T-cell (primary cell): ENCODE measurements at places on chromosomes 1 and 21.

DNA sequence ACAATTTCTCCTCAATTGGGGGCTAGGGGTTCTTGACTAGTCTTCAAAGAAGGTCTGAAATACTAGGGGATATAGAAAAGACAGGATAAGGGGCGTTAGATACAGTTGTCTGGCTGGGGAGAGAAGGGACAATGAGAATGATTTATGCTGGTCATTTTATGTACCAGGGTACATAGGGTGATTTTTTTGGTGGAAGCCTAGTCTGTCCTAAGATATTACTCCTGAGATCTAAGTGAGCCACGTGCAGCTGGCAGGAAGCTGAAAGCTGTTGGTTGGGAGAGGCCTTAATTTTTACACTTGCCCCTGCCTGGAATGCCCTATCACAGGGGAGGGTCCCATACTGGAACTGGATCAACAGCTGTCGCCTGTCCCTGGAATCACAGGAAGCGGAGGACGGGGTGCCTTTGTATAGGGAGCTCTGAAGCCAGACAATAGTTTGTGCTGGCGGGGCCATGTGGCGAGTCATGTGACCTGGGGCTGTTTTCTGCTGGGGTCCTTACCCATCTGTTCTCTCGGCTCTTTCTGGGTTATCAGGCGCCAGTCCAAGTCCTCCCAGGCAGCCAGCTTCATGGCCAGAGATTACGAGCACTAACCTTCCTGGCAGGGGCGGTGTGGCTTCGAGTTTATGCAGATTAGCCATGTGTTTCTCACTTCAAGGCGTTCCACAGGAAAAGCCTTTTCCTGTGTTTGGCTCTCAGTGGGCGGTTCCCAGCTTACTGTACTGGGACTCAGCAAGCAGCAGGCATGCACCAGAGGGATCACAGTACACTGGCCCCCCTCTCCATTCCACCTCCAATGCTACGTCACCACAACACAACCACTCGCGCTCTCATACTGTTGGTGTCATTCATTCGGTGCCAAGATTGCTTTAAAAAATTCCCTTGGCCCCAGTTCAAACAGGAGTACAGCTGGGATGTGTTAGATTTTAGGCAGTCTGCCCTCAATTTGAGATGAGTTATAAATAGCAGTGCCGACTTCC is 27.5 kb downstream of the ARID1A start:
- DNase-seq, result peak; percentile 36

- no peak for DNase-seq
Measured at GRCh38 chr1:12290828-12291227, 61.0 kb downstream of the VPS13D start.

DNA sequence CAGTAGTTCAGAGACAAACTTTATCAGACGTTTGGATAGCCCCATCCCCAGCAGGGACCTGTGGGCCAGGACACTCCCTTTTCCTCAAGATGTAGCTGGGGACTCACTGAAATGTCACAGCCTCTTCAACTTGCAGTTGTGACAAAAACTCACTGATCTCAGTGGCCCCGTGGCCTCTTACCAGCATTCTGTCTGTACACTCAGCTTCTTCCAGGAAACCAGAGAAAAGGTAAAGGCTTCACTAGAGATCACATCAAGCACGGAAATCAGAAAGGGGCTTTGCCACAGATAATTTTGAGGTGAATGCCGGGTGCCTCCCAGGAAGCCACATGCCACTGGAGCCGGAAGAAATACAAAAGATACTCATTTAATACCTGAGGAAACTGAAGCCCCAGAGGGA is 122.2 kb downstream of the CCDC185 start:
- peak; percentile 31 for DNase-seq

DNA sequence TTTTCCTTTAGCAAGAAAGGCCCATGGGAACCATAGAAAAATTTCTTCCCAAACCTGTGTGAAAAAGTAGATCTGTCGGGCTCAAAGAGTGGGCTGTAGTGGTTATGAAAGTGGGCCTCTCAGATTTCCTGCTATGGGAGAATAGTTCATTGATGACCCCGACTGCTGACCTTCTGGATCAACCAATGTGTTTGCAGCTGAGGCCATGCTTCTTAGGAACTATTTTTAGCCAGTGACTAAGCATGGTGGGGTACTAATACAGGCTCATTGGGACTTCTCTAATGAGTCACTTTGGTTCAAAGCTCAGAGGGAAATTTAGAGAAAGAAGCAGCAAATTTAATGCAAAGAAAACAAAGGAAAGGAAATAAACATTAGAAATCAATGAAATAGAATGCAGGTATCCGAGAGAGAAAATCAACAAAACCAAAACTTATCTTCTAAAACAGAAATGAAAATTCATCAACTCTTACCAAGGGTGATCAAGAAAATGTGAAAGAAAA is 12.6 kb upstream of the PSMA5 start:
- no peak for DNase-seq

- DNase-seq, result no peak
Measured at GRCh38 chr1:13809461-13810159, 109.6 kb downstream of the PRDM2 start.
